ENCODE measurements at places on chromosomes 1 and 21.

DNA sequence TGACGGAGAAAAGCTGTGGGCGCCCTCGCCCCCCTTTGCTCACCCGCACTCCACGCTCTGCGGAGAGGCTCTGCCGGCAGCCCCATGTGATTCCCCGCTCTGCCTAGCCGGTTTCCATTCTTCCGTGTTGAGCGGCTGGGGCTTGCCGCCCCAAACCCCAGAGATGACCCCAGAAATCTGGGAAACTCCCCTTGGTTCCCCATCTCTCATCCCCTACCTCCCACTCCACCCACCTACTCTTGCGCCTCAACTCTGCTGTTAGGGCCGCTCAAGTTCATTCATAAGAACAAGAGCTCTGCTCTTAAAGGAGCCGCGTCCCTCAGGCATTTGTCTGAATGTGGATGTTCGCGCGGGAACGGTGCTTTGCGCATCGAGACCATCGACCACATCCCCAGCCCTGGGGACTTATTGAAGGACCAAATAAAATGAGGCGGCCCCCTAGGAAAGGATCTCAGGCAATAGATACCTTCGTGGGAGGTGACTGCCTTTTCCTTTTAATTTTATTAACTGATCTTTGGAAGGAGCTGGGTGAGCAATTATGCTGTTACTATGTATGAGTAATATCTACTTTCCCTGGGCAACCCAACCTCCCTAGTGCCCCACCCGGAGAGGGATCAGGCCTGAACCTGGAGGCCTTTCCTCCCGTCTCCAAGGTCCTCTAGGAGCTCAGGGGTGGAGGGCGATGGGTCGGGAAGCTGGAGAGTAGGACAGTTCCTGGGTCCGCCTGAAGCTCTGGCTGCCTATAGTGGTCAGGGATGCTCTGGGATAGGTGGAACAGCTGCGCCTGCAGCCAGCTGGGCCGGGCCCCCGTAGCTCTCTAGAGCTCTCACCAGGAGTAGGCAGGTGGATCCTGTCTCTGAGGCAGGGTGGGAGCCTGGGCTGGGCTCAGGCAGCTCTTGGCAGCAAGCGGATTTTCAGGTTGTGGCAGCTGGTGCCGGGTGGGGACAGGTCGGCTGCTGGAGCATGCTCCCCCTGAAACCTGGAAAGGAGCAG, 898 bp downstream of the MFSD2A start:
- peak; percentile 10 for DNase-seq

- no peak for DNase-seq
Observed at GRCh38 chr1:212974711-212975110, 24.4 kb downstream of the VASH2 start.

GRCh38 chr1:240496356-240496755, 115.6 kb downstream of the GREM2 start:
- DNase-seq = no peak

- no peak for DNase-seq
Observed at GRCh38 chr1:31062867-31063380, 2.6 kb downstream of the PUM1 start.

GRCh38 chr1:163928651-163929050, 606.9 kb downstream of the NUF2 start:
- DNase-seq = no peak

- no peak for DNase-seq
Observed at GRCh38 chr21:43270800-43271301, 102.0 kb downstream of the CRYAA start.

GRCh38 chr1:66330722-66331141, 203.2 kb upstream of the SGIP1 start:
- no peak for DNase-seq

DNA sequence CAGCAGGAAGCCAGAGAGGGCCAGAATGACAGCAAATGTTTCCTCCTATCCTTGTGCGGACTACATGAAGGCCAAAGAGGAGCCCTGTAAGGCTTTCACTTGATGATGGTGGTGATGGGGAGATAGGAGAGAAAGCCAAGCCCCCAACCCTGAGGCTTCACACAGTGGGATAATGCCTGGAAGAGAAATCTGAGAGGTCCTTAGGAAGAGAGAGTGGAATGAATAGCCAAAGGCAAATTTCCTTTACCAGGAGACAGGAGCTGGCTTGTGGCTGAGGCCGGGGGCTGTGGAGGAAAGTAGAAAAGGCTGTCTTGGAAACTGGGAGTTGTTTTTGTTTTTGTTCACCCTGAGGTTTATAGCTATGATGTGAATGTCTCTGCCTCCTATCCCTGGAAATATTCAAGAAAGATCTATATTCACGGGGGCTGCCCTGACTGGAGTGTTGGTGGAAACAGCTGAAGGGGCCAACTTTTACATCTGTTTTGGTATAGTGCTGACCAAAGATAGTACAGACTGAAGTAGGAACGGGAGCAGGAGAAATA, 13.0 kb upstream of the RNF19B start:
- DNase-seq = no peak

DNA sequence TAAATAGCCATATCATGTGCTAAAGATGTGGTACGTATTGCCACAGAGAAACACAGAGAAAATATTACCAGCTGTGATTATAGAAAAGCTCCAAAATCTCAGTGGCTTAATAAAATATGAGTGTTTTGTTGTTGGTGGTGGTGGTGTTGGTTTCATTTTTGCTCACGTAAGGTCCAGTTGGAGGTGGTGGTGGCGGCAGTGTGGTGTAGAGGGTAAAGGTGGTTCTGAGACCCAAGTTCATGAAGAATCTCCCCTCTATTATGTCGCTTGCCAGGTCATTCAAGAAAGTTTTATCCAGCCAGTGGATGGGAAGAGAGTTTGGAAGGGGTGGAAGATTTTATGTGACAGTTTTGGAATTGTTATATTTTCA, 217.6 kb upstream of the SAMSN1 start:
- no peak for DNase-seq

- DNase-seq = no peak
Observed at GRCh38 chr1:226060427-226060826, 2.1 kb upstream of the H3-3A start.

DNA sequence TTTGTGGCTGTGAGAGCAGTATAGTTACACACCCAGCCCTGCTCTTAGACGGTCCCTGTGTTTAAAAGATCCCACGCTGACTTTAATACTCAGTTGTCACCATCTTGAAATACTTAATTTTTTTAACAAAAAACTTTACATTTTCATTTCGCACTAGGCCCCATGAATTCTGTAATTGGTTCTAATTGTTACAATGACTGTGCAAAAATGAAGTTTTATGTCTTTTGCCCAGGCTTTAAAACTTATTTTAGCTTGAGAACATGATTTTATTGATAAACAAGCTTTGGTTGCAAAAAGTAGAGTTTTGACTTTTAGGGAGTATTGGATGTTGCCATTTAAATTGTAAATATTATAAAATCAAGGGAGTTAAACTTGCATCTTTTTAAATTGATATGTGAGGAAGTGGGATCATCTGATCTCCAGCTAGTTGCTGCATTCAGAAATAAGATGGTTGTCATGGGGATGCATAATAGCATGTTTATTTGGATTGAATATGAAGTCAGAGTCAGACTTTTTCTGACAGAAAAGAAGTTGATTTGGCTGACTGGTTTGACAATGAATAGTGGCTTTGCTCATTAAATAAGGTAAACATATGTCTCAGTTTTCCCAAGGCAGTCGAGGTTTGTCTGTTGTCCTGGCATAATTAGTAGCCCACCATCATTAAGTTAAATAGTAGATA, 23.0 kb upstream of the CRP start:
- no peak for DNase-seq

- no peak for DNase-seq
Observed at GRCh38 chr1:179046808-179047635, 21.3 kb downstream of the FAM20B start.

DNA sequence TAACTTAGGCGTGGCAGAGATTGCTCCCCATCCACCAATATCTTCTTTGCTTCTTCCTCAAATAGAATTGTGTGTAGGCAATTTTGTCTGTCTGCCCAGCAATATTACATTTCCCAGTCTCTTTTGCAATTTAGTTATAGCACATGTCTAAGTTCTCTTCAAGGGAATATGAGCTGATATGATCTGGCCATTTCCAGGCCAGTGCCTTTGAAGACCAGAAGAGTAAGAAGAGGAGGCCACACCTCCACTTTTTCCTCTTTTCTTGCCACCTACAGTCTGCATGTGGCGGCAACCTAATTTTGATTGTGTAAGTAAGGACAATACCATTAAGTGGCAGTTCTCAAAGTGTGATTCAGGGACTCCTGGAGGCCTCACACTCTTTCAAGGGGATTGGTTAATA, 6.3 kb upstream of the RSBN1 start:
- no peak for DNase-seq

GRCh38 chr21:46157396-46157986, 2.1 kb upstream of the FTCD start:
- no peak for DNase-seq

DNA sequence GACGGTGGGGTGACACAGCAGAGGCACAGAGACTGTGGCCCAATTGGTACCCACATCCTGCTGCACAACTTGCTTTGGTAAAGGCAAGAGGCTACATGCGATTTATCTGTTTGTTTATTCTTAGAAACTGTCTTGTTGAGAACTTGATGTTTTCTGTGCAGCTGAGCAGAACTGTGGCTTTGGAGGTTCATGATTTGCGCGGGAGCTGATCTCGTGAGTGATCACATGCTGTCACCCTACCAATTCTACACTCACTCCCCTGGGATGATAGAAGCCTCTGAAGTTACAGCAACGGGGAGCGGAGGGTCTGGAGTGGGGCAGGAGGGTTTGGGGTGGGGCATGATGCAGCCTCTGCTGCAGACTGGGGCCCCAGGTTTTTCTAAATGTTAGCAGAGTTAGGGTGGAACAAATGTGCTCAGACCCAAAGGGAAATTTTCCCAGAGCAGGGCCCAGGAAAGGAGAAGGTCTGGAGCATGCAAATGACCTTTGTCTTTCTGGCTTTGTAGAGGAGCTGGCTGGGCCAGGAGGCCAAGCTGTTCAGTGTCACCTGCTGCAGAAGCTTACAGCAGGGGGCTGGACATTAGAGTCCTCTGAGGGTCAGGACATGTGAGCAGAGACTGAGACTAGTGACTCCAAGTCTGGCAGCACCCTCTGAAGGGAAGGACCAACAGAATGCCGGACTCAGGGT, 83.6 kb downstream of the GRIK3 start:
- DNase-seq = no peak

GRCh38 chr1:187928696-187929095, 1099.9 kb downstream of the PLA2G4A start:
- DNase-seq = no peak

DNA sequence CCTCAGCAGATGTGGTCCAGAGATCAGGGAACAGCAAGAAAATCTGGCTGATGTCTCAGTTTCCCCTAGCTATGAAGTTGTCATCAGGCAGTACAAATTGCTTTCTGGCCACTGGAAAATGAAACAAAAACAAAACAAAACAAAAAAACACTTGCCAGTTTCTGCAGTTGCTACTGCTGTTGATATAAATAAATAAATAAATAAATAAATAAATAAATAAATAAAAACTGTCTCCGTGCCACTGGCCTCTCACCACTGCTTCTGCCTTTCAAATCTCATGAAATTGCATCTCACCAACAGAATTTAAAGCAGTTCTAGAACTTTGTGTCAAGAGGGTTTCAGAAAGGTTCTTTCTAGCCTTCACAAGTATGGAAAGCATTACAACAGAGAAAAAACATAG, 62.9 kb downstream of the C1orf87 start:
- DNase-seq = no peak

- peak; percentile 61 for DNase-seq
Observed at GRCh38 chr1:65001231-65001792, 35.0 kb upstream of the JAK1 start.

DNA sequence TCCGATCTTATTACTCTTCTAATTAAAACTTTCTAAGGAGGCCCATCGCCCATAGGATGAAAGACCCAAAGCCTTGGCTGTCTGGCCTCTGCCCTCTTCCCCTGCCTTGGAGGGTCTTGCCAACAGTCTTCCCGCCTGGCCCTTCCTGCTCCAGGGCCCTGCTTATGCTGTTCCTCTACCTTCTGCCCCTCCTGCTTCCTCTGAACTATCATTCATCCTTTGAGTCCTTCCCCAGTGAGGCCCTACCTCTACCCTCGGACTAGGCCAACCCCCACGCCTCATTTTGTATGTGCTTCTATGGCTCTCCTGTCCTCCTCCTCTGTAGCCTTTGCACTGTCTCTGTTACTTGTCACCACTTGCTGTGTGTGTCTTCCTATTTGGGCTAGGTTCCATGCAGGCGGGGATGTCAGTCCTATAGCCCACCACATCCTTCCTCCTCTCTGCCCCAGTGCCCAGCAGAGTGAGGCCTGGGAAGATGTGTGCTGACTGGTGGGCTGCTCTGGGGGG, 5.4 kb downstream of the RUSC1 start:
- DNase-seq = no peak

GRCh38 chr21:18443085-18443484, 39.5 kb upstream of the TMPRSS15 start:
- no peak for DNase-seq

- no peak for DNase-seq
Observed at GRCh38 chr1:196181594-196181878, 426.7 kb downstream of the KCNT2 start.

- no peak for DNase-seq
Observed at GRCh38 chr1:19365721-19366120, 53.6 kb downstream of the SLC66A1 start.

- DNase-seq = no peak
Observed at GRCh38 chr1:32748926-32749325, 46.4 kb upstream of the SYNC start.

- no peak for DNase-seq
Observed at GRCh38 chr1:200386416-200386815, 23.4 kb downstream of the ZNF281 start.

DNA sequence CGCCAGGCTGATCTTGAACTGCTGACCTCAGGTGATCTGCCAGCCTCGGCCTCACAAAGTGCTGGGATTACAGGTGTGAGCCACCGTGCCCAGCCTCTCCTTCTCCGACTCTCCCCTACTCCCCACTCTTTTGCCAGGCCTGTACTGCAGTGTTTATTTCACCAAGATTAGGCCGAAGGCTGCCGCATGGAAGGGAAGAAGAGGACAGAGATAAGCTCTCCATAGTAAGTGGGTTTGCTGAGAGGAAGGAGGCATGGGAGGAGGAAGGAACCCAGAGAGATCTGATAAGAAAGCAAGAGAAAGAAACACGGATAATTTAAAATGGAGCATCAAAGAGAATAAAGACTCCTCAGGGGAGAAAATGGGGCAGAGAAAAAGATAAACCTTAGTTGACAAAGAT, 8.7 kb downstream of the PTCH2 start:
- no peak for DNase-seq

- no peak for DNase-seq
Observed at GRCh38 chr1:155186794-155187455, 13.3 kb downstream of the TRIM46 start.

All from T-helper 9 cell (primary cell).